ENCODE measurements at places on chromosomes 5 and 9.

GRCh38 chr5:123414974-123415373 lies 8.2 kb downstream of the CEP120 start:
- DNase-seq = no peak

GRCh38 chr9:89955144-89955543 lies 350.3 kb downstream of the GADD45G start:
- no peak for DNase-seq

DNA sequence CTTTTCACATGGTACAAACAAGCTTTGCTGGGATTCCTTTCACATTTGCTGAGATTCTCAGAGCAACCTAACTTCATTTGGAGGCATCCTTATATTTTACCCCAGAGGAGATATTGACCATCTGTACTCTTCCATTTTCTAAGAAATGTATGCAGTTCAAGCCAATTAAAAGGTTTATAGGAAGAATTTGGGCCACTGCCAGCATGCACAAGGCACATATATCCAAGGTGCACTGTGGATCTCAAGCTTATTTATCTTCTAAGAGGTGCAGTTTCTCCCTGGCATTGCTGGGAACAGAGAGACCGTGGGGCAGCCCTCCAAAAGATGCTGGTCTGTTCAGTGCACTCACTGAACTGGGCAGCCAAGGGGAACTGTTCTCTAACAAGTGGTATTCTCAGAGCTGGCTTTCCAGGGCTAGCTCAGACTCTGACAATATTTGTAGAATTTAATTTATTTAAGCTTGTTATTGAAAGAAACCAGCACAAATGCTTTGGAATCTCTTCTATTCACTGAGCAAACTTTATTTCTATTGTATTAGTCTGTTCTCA lies 213.3 kb downstream of the TENT4A start:
- no peak for DNase-seq

DNA sequence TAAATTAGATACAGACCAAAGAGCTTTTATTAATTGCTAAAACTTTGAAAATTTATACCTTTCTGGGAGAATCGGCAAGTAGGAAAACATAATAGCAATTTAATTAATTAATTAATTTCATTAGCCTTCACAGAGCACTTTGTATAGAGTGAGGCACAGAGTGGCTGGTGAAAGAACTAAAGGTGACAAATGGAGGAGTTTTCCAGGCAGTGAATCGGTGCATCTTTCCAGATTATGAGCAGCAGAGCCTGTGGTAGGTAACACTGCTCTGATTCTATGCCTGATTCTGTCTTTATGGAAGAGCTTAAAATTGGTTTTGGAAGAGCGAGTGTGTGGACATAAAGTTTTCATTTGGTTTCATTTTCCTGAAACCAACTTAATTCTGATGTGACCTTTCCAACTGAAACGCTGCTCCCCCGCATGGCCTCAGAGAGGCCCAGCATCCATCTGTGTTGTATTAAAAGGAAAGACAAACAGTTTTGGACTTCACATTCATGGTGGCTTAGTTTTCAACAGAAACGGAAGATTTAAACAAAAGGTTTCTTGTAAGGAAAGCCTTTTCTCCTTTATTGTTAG lies 188.9 kb upstream of the RPS23 start:
- DNase-seq = no peak

DNA sequence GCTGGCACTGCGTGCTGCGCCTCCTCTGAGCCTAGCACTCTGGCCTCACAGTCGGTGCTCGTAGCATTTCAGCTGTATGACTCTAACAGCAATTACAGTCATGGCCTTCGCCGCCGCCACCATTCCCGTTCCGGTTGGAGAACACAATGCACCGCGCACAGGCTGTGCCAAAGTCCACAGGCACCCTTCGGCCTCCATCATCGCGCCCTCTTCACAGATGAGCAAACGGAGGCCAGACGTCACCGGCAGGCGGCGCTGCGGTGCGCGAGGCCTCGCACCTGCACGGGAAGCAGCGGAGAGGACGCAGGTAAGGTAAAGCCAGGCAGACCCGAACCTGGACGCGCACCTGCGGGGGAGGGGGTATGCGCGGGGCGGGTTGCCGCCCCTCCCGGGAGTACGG lies 128.9 kb downstream of the BARX1 start:
- DNase-seq = no peak

DNA sequence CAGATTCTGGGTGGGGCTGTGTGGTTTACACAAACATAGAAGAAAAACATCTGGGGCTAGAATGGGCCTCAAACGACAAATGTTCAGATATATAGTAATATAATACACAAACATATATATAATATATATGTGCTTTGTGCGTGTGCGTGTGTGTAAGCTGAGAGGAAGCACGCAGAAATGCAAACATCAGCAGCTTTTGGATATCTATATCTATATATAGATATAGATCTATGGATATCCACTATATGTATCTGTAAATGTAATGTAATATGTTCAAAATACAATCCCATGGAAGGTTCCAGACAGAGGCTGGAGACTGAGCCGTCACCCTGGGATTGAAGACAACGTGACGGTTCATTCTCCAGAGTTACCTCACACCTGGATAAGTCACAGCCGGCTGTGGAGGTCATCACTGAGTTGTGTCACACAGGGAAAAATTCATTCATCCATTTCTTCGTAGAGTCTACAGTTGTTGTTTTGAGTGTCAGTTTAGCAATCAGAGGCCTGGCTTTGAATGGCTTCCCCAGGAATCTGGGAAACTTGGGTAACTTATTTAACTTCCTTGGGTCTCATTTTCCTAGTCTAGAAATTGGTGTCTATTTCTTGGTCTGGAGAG lies 123.0 kb upstream of the CPEB4 start:
- DNase-seq = no peak

DNA sequence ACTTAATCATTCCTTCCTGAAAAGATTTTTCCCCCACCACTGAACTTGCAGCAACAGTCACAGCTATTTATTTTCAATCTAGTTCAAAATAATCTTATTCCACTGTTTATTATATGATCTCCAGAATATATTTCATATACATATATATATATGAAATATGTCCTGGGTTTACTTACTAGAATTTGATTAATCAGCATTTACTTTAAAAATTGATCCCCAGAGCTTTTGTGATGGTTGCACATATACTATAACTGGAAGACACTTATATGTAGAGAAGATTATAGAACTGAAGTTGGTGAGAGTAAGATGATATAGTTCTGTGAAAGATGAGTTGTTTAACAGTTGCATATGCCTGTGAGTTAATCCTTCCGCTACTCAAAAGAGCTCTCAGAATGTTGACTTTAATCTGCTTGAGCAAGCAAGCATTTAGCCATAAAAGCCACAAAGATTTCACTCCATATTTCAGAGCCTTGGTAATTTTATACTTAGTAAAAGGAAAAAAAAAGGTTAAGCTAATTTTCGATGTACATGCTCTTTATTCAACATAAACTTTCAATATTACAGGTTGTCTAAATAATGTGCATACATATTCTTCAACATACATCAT lies 399.3 kb upstream of the CDH9 start:
- DNase-seq = no peak

DNA sequence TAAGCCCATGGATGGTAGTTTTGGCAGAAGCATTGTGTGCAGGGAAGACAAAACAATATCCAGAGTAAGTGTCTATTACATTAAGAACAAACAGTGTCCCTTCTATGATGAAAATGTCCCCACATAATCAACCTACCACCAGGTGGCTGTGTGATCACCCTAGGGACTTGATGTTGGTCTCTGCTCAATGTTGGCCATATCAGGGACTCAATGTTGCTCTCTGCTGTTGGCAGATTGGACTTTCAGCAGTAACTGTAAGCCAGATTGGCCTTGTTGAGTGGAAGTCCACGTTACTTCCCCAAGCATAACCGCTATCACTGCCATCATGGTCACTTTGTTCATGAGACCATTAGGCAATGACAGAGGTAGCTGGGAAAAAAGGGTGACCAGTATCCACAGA lies 52.8 kb upstream of the PRSS3 start:
- no peak for DNase-seq

DNA sequence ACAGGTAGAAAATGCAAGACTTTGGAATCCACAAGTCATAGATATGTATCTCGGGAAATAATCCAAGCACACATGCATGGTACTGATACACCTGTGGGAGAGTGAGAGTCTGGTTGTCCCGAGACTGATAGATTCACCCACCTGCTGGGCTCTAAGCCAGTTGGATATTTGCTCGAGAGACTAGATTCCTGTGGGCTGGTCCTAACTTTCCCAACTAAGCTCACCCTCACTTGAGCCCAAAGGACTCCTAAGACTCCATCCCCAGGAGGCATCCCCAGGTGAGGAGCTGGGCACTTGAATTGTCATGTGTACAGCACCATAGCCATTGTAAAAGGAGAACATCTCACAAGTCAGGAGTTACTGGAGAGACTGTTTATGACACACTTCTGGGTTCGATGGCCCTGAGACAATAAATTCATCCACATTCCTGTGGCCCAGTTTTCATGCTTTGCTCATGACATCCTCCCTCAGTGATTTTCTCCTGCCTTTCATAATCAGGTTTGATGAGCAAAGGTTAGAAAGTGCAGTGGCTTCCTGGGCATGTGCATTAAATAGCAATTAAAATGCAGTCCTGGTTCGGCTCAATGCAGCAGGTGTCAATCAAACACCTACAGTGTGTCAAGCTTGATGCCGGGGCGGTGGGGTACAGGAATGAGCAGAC lies 18.1 kb downstream of the SLC1A1 start:
- no peak for DNase-seq

GRCh38 chr5:111706345-111706744 lies 50.6 kb downstream of the NREP start:
- no peak for DNase-seq

GRCh38 chr5:91315701-91316100 lies 67.4 kb downstream of the ARRDC3 start:
- DNase-seq = no peak

DNA sequence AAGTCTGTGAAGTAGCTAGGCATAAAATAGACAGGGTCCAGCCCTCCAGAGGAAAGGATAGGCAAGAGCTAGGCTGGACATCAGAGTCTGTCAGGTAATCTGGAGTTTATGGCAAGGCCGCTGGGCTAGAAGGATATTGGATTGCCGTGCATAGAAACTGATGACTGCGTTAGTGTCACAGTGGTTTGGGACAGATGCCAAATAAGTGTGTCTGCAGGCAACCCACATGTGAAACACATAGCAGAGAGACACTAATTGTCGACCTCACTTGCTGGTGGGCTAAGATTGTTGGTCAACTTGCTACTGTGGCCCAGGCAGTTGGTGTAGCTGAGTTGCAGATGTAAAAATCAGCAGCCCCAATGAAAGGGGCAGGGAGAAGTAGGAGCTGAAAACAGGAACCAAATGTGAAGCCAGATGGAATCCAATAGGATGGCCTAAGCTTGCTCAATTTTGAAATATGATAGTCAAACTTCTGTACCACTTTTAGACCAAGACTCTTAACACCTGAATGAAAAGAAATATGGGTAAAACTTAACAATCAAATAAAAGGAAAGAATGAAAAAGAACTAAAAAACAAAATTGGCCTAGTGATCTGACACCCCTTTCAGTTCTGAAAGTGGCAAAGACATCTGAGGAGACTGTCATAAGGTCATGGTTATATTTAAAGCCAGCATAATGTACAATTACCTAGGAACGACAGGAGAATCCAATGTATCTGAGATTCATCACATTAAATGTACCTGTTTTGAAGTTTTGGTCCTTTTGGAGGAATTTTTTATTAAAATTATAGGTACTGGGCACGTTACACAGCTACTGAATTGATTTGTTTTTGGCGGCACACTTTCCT lies 243.3 kb upstream of the ACTBL2 start:
- DNase-seq = no peak

DNA sequence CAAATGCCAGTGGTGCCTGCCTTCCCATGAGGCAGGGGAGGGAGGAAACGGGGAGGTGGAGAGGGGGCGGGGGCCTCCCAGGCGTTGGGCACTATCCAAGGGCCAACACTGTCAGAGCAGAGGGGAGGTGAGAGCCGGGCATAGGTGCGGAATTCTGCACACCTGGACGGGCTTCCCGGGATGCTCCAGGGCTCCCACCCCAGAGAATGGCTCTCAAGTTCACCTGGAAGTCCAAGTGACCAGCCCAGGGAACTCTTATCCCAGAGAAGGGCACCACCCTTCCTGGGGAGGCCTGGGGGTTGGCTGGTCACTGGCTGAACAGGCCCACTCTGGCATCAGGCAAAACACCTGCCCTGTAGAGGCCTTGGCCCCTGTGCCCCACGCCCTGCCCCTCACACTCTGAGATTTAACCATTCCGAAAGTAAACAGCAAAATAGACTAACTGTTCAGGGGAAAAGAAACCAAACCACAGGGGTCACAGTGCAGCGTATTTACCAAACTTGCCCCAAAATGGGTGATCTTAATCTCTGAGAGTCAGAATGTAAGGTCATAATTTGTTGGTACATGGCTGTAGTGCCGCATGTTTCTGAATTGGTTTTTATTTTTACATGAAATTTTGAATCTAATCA lies 2.7 kb downstream of the CSF2 start:
- no peak for DNase-seq

DNA sequence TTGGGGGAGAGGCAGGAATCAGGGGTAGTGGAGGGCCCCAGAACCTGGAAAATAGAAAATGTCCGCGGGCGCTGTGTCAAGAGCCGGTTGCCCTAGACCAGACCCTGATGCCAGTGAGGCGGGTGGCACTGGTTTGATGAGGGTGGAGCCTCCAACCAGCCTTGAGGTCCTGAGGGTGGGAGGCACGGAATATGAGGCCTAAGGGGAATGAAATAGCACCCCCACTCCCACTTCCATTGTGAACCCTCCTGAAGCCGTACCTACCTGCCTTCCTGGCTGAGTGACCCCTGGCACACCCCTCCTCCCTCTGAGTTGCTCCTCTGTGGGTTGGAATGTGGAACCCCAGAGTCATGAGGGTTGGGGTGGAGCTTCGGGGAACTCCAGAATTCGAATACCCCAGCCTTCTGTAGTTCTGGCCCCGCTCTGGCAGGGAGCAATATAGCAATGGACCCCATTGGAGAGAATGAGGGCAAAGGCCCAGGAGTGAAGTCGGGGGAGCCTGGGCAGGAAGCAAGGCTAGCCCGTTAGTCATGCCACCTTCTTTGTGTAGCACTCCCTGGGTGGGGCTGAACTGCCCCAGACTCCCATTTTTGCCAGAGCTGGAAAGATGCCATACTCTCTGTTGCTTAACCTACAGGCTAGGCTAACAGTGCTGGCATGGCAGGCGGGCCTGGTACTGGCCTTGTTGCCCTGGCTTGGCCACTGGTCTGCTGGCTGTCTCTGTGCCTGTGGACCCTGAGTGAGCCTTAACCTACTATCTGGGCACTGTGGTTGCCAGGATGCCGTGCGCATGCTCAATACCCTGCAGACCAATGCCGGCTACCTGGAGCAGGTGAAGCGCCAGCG lies 1.0 kb downstream of the FPGS start:
- DNase-seq = no peak

- no peak for DNase-seq
Observed at GRCh38 chr5:124644138-124644537, 102.3 kb downstream of the ZNF608 start.

GRCh38 chr5:151696470-151697061 lies 9.9 kb upstream of the SPARC start:
- DNase-seq = no peak

GRCh38 chr5:140372971-140373487 lies 13.0 kb downstream of the SLC4A9 start:
- DNase-seq = peak; percentile 17
